ENCODE measurements at places on chromosomes 3 and 15.
A peak's percentile ranks its signal among the peaks of the same experiment; 100 is the strongest.

GRCh38 chr3:42772670-42773408, at the start of gene CCDC13:
Gene CCDC13, minus strand, starts transcription at chr3:42773253. Its CDS starts 14,908 bp downstream, at chr3:42758345.
- DNase-seq = no peak

DNA sequence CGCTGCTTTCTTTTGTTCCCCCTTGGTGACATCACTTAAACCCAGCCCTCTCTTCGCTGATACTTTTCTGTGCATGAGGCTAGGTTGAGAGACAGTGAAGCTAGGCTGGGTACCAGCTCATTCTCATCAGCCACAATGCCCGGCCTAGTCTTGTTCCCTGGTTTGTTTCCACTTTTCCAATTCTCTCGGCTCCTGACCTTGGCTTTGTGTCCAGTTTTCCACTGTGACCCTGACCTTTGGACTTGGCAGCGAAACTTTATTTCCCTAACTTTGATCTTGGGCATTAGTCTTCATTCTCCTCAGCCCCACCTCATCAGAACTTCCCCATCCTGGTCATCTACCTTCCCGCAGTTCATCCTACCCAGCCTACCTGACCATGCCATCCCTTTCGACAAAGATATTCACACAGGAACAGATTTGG, 908 bp upstream of the ADPGK start:
- no peak for DNase-seq

DNA sequence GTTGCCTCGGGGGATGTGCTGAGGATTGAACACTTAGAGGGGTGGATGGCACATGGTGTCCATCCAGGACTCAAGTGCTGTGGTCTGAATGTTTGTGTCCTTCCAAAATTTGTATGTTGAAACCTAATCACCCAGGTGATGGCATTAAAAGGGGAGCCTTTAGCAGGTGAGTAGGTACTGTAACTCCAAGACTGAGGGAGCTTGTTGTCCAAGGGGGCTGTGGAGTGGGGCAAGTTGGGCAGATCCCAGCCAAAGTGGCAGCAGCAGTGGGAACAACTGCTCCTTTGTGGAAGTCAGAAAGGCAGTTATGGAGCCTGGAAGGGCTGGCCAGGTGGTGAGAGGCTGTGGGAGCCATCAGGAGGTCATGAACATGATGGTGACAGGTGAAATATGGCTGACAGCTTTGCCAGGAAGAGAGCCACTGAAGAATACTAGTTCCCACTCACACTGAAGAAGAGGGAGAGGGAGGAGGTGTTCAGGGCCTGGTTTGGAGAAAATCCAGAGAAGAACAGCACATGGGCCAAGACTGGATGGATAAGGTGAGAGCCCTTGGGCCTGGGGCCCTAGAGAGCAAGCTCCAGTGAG, 385.6 kb downstream of the CACNA2D3 start:
- DNase-seq = no peak

DNA sequence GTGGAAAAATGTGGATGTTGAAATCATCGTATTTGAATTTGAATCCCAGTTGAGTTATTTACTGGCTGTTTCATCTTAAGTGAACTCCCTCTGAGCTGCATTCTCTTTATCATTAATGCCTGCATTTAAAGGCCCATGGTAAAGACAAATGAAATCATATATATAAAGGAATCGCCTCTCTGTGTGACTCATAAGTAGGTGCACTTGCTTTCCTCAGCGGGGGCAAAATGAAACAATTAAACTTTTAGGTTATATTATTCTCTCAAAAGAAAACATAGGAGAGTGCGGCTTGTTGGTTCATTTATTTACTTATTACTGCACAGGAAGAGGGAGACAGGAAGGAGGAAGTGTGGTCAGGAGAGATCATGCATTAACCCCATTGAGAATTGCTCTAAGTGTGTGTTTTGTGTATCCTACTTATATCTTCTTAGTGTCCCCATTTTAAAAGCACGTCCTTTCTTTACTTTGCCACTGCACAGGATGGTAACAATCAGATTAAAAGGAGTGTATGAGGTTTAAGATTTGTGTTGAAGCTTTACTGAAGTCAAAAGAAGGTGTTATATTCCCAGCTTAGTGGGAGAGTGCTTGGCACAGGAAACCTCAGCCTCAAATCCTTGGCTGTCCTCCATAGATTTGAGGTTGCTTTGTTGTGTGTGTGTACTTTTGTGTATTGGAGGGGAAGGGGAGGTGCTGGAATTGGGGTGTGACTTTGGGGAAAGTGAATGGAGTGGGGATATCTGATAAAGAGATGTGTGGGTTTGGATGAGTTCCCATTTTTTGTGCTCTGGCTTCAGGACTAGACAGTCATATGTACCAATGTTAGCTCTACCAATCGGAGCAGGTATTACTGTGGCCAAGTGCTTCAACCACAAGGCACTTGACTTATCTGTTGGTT, 595.8 kb upstream of the NR2F2 start:
- DNase-seq = no peak

DNA sequence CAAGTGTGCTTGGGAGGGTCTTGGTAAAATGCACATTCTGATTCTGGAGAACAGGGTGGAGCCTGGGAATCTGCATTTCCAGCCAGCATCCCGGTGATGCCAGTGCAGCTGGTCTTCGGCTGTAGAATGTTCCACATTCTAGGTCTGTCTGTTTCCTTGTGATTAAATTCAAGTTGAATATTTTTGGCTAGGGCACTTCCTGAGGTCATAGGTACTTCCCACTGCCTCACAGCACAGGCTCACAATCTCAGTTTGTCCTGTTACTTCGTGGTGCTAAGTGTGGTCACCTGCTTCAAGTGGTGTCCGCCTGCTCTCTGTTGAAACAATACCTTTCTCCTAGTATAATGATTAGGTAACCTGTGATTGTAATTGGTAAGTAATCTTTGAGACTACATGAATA, 40.1 kb downstream of the FLNB start:
- no peak for DNase-seq

- no peak for DNase-seq
These were observed 37.0 kb downstream of the RLBP1 start for GRCh38 chr15:89184357-89184756.

- no peak for DNase-seq
These were observed 81.4 kb downstream of the IL12A start for GRCh38 chr3:160069986-160070385.

DNA sequence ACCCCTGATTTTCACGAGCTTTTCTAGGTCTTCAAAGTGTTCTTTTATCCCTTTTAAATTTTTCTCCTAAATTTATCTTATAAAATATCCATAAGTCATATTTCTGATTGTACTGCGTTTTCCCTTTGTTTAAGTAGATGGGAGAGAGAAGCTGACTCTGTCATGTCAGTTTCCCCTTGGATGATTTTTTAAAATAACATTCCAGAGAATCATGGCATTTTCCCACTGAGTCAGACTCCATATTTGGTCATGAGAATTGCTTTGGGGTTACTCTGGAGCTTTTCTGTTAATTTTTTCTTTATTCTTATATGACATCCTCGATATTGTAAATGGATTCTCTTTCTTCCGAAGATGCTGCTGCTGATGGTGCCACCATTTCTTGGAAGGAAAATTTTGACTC, 28.6 kb upstream of the UMPS start:
- no peak for DNase-seq

GRCh38 chr3:57826245-57826951, 70.3 kb downstream of the SLMAP start:
- peak; percentile 2 for DNase-seq
